ENCODE measurements at places on chromosomes 4 and X.

DNA sequence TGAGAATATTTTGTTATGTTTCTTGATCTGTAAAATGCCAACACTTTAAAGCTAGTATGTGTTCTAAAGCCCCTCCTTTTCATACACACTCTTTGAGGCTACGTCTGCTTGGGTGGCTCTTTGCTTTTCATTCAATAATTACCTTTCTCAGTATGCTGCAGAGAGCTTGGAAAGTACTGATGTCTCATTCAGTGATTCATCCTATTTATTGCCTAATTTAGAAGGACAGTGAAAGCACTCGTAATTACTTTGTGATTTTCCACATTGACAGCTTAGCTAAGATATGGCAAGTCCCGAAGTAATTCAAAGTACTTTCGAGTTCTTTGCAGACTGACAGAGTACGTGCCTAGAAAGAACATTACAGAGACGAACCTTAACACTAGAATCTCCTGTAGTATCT, 57.2 kb downstream of the BMP15 start:
- no peak for DNase-seq

DNA sequence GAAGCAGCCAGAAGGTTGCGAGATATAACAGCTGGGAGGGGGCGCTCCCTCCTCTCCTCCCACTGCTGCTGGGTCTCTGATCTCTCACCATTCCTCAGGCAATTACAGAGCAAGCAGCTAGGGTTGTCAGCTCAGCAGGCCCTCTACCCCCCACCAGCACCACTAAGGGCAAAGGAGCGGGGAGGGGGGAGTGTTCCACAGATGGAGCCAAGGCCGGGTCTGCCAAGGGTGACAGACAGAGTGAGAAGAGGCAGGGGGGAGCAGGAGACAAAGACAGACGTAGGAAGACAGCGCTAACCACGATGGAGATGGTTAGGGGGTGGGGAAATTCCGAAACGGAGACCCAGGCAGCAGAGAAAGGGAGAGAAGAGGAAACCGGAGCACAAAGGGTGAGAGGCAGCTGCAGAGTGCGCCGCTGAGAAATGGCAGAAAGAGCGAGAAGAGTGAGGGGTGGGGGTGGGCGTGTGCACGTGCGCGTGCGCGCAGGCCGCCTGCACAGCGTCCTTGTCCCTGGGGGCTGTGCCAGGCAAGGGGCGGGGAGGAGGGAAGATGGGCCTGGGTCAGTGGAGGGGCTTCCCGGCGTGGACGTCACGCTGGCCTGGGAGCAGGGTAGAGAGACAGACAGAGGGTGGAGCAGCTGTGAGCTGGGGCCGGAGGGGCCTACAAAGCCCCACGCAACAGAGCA, 6.9 kb downstream of the L1CAM start:
- peak; percentile 10 for DNase-seq

- no peak for DNase-seq
Observed at GRCh38 chrX:7253565-7253964, 105.6 kb upstream of the PUDP start.

- DNase-seq: no peak
Observed at GRCh38 chr4:38782452-38783108, at the start of gene TLR10. Gene TLR10 (minus strand): TSS chr4:38782990. CDS start chr4:38775590, 7,400 bp downstream.

- DNase-seq: no peak
Observed at GRCh38 chr4:148980782-148981480, 538.7 kb upstream of the NR3C2 start.

DNA sequence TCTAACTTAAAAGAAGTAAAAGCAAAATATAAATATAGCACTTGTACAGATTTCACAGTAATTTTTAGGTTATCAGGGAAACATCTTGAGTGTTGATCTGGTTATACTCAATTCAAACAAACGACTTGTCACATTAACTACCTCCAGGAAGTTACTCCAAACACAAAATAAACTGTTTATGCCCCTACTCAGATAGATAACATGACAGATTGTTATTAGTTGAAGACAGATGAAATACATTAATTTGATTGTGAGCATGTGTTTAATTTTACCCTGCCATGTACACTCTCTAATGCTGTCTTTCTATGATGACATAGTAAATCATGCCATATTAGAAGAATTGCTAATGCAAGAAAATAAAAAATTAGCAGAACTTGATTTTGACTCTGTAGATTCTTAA, 88.0 kb downstream of the RAB28 start:
- DNase-seq: no peak

- DNase-seq: no peak
Observed at GRCh38 chr4:6501171-6501570, 28.8 kb upstream of the PPP2R2C start.

GRCh38 chrX:68985135-68985755, 156.4 kb downstream of the EFNB1 start:
- no peak for DNase-seq

- DNase-seq: no peak
Observed at GRCh38 chr4:38396091-38396490, 267.9 kb upstream of the KLF3 start.

DNA sequence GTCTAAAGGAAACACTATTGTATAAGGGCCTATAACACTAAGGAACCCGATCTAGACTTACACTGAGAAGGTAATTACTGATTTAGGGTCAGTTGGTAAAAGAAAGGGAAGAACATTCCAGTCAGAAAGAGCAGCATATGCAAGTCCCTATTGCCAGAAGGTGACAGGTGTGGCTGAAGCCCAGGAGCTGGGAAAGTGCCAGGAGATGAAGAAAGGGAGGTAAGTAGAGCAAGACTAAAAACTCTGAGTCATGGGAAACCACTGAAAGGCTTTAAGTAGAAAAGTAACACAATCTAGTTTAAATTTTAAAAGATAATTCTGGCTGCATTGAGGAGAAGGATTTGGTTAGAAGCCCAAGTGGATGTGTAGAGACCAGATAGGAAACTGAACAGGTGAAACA, 77.7 kb upstream of the INTU start:
- no peak for DNase-seq
